ENCODE measurements at places on chromosomes 4 and X. TPM values are rescaled to one million over a fixed set of nuclear protein-coding genes. Genes with fewer than 3 reads are reported as not detected.

GRCh38 chr4:139962130-139962684 lies 191.8 kb downstream of the MAML3 start:
- no peak overlapping the region for H3K27ac ChIP-seq
- peaks cover 12% of the 10 kb centered on the region for H3K4me1 ChIP-seq
- H3K36me3 ChIP-seq: no peaks in the 10 kb centered on the region
- no peaks in the 10 kb centered on the region for H3K27me3 ChIP-seq
- H3K4me3 ChIP-seq: no peak overlapping the region
- no peak for DNase-seq

DNA sequence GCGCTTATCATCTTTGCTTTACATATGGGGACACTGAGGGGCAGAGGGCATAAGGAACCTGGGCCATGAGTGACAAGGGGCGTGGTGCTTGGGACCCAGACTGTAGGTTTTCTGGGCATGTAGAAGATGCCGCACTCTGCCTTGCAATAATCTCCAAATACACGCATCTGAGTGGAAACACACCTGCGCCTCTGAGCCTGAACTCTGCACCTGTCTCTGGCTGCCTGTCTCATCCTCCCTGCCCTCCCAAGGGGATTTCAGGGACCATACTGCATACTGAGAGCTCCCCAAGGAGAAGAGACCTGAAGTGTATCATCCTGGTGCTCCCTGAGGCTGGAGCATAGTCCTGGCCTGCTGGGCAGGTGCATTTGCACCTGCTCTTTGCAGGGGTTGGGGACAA lies 34.7 kb upstream of the ASMTL start:
- no peak overlapping the region for H3K27ac ChIP-seq
- H3K27me3 ChIP-seq: no peaks in the 10 kb centered on the region
- no peaks in the 10 kb centered on the region for H3K36me3 ChIP-seq
- H3K4me3 ChIP-seq: no peak overlapping the region
- H3K4me1 ChIP-seq: no peaks in the 10 kb centered on the region

- no peaks in the 10 kb centered on the region for H3K4me1 ChIP-seq
- H3K27ac ChIP-seq: no peak overlapping the region
- H3K36me3 ChIP-seq: no peaks in the 10 kb centered on the region
- H3K4me3 ChIP-seq: no peak overlapping the region
- H3K27me3 ChIP-seq: no peaks in the 10 kb centered on the region
These were observed 29.8 kb upstream of the ZFP42 start for GRCh38 chr4:187965726-187966125.

DNA sequence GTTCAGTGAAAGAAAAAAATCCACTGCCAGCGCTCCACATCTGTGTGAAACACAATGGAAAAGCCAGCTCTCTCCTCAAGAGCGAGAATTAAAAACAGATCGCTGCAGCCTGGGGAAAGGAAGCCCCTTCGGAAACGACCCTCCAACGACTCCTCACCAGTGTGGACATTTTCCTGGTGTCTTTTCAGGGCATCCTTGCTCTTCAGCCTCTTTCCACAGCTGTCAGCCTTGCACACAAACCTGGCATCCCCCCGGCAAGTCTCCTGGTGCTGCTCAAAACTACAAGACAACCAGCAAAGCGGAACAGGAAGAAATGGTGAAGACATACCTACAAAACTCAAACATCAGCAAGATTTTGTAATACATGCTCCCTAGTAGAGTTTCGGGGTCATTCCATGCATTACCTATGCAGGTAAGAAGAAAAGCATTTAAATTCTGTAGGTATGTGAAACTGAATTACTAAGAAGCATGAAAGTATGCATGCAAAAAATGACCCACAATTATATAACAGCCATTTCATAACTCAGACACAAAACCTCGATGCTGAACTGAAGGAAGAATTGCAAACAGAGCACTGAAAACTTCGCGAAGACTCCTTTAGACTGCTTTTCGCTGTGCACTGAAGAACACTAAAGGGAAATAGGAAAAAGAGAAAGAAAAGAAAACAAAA lies 106.1 kb downstream of the PRDM5 start:
- no peaks in the 10 kb centered on the region for H3K4me1 ChIP-seq
- H3K27ac ChIP-seq: no peak overlapping the region

GRCh38 chr4:40629401-40630334 lies at the start of gene RBM47:
Gene RBM47, minus strand, starts transcription at chr4:40629864. Its CDS starts 190,971 bp downstream, at chr4:40438893.
- H3K27me3 ChIP-seq: no peaks in the 10 kb centered on the region
- H3K4me3 ChIP-seq: peak within 1 kb of the TSS; percentile 42
- peaks cover 2% of the 10 kb centered on the region for H3K4me1 ChIP-seq
- peak; percentile 73 for DNase-seq

DNA sequence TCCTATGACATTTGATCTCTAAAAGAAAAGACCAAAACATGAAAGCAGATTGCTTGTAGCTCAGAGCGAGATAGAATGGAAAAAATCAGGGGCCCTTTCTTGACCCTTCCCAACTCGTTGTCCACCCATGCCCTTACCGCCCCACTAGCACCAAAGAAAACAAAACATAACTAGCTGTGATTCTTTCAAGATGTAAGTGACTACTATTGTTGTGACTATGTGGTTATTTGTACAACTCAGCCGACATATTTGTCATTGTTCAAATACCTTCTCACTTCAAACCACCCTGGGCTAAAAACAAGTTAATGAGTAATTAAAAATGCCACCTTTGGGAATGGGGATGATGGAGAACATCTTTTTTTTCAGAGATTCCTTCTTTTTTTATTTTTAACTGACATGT lies 171.2 kb upstream of the GPC4 start:
- no peak overlapping the region for H3K4me3 ChIP-seq
- no peaks in the 10 kb centered on the region for H3K36me3 ChIP-seq
- H3K27me3 ChIP-seq: no peaks in the 10 kb centered on the region
- H3K4me1 ChIP-seq: no peaks in the 10 kb centered on the region
- no peak for DNase-seq

GRCh38 chr4:150794706-150795105 lies 212.8 kb downstream of the MAB21L2 start:
- no peaks in the 10 kb centered on the region for H3K4me1 ChIP-seq
- no peak overlapping the region for H3K27ac ChIP-seq
- no peaks in the 10 kb centered on the region for H3K36me3 ChIP-seq

- no peak for DNase-seq
- no peaks in the 10 kb centered on the region for H3K36me3 ChIP-seq
- H3K27me3 ChIP-seq: no peaks in the 10 kb centered on the region
- no peak overlapping the region for H3K4me3 ChIP-seq
- H3K27ac ChIP-seq: no peak overlapping the region
These were observed 3.6 kb downstream of the ADGRA3 start for GRCh38 chr4:22512306-22512705.

DNA sequence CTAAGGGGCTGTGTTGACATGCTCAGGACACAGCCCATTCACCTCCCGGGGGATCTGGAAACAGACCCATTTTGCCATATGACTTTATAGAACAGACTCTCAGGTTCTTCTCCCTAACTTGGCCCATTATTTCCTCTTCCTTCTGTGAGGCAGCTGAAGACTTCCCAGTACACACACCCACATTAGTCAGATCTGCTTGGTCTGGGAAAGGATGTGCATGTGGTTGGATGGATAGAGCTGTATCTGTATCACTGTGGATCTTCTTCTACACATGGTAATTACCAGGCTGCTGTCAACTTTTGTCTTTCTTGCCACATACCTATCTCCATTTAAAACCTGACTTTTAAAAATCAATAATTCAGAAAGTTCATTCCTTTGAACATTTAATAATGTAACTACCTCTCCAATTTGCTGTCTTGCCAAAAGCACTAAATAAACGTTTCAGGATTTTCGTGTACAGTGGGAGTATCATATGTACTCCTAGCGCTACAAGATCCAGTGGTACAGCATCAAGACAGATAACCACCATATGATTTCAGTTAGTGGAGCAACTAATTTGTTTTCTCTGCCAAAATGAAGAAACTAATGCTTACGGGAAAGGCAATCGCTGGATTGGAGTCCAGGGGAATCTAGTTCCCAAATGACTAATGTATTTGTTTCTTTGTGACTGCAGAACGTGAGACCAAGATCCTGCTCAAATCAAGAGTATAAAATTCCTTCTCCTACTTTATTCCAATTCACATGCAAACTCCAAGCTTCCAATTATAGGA lies 134.1 kb upstream of the MAP3K15 start:
- H3K27ac ChIP-seq: no peak overlapping the region
- H3K36me3 ChIP-seq: no peaks in the 10 kb centered on the region
- no peak for DNase-seq
- H3K27me3 ChIP-seq: no peaks in the 10 kb centered on the region

DNA sequence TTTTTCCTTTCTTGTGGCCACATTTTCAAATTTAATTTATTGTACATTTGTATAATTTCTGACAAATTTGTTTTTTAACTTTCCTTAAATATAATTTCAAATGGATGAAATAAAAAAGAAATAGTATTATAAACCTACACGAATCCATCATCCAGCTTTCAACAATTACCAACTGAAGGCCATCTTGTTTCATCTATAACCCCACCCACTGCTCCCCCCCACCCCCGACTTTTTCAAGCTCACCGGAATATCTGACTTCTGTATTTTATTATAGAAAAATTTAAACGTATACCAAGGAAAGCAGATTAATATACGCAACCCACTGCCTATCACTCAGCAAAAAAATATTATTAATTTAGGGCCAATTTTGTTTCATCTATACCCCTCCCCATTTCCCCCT lies 1.1 kb downstream of the MORF4L2 start:
- no peak overlapping the region for H3K27ac ChIP-seq
- H3K4me1 ChIP-seq: no peaks in the 10 kb centered on the region
- DNase-seq: no peak
- no peaks in the 10 kb centered on the region for H3K36me3 ChIP-seq
- peak overlapping the region; percentile 56 for H3K4me3 ChIP-seq
- no peaks in the 10 kb centered on the region for H3K27me3 ChIP-seq

- H3K4me1 ChIP-seq: peaks cover 27% of the 10 kb centered on the region
- no peaks in the 10 kb centered on the region for H3K36me3 ChIP-seq
- peak overlapping the region; percentile 19 for H3K27ac ChIP-seq
- no peaks in the 10 kb centered on the region for H3K27me3 ChIP-seq
These were observed 4.8 kb downstream of the SH3BP2 start for GRCh38 chr4:2797545-2798305.

DNA sequence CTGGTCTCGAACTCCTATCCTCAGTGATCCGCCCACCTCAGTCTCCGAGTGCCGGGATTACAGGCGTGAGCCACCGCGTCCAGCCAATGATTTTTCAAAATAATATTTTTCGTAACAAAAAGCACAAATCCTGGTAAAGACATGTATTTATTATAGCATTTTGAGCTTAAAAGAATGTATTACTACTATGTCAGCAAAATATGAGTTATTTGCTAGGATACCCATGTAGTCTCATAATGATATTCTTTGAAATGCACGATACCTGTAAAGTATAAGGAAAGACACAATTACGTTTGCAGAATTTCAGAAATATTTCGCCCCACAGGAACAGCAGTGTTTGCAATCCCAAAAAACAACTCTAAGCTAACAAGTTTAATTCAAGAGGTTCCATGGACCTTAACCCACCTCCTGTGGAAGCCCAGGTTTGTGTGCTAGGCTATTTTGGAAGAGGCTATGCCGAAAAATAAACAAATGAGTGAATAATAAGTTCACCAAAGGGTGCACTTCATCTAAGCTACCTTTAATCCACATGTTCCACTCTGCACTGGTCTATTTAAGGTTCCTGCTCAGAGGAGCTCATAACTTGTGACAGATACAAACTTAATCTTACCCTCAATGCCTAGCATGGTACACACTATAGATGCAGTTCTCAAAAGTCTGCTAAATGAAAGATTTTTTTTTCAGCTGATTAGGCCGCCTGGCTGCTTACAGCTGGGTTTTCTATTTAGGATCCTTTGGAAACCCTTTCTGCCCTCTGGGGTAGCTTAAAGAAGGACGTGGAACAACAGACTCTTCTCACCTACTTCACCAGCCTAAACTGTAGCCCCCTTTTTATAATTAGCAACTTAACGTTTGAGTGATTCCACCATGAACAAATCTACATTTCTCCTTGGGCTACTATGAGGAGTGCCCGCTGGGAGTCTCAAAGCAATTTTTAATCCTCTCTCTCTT lies 5.0 kb downstream of the FRYL start:
- no peak overlapping the region for H3K4me3 ChIP-seq
- H3K4me1 ChIP-seq: peaks cover 2% of the 10 kb centered on the region
- H3K27ac ChIP-seq: no peak overlapping the region

- H3K4me1 ChIP-seq: no peaks in the 10 kb centered on the region
- no peaks in the 10 kb centered on the region for H3K27me3 ChIP-seq
- DNase-seq: no peak
These were observed 159.8 kb downstream of the CPEB2 start for GRCh38 chr4:15162046-15162445.

Gene MAPK10
- 41.0 TPM for total RNA-seq

Gene WDR17
- total RNA-seq: 1.8 TPM

Gene ZNF711
- 6.7 TPM for total RNA-seq

Gene PAK3
- 1.5 TPM for total RNA-seq

Gene HSD17B11
- 84.0 TPM for total RNA-seq

Gene FHL1
- total RNA-seq: 62.0 TPM

Gene RASGEF1B
- 1.1 TPM for total RNA-seq

All from ovary (tissue), 10 donors.